ENCODE measurements at places on chromosomes 7 and 10.
A peak's percentile ranks its signal among the peaks of the same experiment; 100 is the strongest.

GRCh38 chr7:139041378-139042085 lies 5.7 kb upstream of the ZC3HAV1L start:
- DNase-seq, result no peak

- DNase-seq, result peak; percentile 37
Observed at GRCh38 chr7:66558660-66559465, 69.8 kb upstream of the KCTD7 start.

DNA sequence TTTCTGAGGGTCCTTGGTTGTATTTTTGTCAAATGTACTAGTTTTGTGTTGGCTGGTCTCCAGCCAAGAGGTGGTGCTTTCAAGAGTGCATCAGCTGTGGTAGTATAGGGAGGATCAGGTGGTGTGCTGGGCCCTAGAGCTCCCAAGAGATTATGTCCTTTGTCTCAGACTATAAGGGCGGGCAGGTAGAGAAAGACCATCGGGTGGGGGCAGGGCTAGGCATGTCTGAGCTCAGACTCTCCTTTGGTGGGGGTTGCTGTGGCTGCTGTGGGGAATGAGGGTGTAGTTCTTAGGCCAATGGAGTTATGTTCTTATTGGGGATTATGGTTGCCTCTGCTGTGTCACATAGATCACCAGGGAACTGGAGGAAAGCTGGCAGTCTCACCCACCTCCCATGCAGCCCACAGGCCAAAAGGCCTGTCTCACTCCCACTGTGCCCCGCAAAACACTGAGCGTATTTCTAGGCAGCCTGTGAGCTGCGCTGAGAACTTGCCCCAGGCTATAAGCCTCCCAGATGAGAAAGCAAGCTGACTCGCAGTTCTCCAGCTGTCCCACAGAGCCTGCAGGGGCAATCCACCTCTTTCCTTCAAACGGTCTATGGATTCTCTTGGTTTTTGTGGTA lies 1066.7 kb downstream of the GRM8 start:
- DNase-seq, result no peak

DNA sequence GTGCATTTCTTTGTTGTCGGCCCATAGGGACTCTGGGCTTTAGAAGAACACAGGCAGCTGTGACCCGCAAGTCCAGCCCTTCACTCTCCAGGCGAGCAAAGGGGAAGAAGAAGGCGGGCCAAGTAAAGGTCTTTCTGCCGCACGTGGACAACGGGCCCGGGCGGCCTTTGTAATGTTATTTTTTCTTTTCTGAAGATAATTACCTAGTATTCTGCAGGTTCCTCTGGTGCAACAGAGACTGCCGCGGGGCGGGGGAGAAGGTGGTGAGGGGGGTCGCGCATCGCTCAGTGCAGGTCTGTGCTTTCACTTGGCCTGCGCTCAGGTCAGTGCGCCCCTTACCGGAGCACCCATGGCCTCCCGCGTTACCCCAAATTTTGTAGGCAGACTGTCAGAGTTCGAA lies 7.1 kb upstream of the TBX20 start:
- no peak for DNase-seq

GRCh38 chr7:149819961-149820340 lies 18.2 kb upstream of the ZNF862 start:
- no peak for DNase-seq

DNA sequence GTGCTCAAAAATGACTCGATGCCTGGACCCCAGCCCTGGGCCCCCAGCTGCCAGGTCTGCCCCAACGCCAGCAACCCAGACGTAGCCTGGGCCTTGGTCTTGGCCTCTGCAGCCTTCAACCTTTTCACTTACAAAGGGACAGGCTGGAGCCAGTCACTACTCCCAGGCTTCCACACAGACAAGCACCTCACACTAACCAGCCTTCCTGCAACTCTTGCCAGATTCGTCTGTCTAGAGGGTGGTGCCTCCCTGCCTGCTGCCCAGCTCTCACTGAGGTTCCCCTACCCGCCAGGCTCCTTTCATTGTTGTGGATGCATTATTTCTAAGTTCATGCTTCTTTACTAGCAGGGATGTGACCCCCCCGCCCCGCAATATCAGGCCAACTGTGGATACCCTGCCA lies 56.3 kb downstream of the NUDCD3 start:
- DNase-seq, result no peak

- DNase-seq, result peak; percentile 17
Observed at GRCh38 chr7:69564454-69565417, 33.5 kb upstream of the AUTS2 start.

DNA sequence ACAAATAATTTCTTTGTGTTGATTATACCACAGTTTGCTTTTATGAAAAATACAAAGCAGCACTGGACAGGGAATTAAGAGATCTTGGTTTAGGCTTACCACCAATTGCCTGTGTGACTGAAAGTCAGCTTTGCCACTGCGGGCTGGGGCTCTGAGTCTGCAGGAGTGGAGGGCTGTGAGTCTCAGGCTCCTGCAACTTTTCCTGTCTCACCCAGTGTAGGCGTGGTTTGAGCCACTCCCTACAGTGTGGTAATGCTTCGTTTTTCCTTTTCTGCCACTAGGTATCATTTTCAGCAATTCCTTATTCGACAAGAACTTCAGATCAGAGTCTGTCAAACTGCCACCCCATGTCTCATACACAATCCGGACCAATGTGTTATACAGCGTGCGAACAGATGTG lies 180.6 kb downstream of the ABCA13 start:
- no peak for DNase-seq

DNA sequence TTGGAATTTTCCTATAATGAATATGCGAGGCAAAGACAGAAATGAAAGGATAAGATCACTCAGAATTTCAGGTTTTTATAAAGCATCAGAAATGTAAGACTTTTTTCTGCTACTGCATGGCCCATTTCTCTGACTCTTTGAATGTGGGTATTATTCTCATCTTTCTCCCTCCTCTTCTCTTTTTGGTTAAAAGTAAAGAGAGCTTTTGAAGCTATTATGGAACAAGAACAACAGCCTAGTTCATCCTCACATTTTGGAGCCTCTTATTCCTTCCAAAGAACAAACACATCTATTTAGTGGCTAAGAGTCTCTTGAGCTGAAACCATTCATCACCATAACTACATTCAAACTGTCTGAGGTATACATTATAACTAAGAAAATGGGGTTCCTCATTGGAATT lies 19.4 kb upstream of the ATRNL1 start:
- no peak for DNase-seq

DNA sequence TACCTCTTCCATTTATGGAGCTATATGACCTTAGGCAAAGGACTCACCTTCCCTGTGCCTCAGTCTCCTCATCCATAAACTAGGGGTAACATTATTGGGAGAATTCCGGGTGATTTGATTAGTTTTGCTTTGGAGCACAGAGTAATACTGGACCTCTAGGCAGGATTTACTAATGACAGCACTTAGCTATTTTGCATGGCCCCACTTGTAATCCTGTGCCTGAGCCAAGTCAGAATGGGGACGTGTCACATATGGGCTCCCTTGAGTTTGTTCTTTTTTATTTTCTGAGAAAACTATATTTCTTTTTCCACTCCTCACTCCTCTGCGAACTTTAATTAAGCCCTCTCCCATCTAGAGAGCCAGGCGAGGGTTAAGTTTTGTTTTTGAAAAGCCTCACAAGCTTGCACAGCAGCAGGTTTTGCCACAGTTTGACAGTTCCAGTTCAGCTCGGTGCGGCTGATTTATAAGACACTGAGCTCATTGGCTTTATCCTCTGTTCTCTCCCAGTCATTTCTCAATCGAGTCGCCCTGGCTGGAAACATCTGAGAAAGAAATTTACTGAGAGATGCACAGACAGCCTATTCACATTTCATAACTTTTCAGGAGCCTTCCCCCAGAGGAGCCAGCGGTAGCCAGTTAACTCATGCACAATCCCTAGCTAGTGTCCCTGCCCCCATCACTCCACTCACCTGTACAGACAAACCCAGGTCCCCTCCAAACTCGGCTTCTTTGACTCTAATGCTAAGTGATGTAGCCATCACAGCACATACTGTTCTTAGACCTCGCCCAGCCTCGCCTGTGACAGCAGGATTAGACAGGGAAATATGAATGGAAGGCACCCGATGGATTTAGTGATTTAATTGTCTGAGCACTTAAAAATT lies 441.9 kb upstream of the NPVF start:
- no peak for DNase-seq

GRCh38 chr10:17265468-17265867 lies 37.4 kb downstream of the VIM start:
- DNase-seq, result no peak

GRCh38 chr7:159112136-159113011 lies 32.3 kb downstream of the VIPR2 start:
- no peak for DNase-seq

DNA sequence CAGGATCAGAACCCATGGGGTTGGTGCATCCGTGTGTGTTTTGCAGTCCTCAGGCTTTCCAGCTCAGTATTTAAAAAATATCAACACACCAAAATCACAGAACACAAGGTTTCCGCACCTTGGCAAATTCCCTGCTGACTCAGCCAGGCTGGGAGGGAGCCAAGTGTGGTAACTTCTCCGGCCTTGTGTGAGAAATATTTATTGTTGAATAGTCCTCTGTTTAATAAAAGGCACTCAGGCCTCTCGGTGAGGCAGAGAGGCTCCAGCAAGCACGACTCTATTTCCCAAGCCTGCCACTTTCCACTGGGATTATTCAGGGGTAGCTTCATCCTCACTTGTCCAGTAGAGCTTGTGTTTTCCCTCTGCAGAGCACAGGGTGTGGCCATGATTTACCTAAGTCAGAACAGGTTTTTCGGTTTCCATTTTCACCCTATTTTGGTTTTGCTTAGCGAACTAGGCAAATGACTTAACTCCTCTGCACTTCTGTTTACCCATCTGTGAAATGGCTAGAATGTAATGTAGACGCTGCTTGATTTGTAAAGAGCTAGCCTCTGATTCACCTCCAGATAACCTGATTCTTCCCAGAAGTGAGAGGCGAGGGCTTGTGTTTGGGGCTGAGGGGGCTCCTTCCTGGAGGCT lies 13.0 kb upstream of the CHST15 start:
- no peak for DNase-seq

DNA sequence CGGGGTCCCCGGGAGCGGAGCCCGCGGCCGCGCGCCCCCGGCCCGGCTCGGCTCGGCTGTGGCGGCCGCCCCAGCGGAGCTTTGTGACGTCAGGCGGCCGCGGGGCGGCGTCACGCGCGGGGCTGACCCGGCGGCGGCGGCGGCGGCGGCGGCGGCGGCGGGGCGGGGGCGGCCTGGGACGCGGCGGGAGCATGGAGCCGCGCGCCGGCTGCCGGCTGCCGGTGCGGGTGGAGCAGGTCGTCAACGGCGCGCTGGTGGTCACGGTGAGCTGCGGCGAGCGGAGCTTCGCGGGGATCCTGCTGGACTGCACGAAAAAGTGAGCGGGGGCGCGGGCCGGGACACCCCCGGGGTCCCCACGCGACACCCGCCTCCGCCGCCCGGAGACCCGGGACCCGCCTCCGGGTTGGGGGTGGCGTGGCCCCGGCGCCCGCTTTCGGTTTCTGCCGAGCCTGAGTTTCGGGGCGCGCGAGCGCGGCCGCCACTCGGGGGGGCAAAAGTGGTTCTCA lies at the start of gene PWWP2B:
PWWP2B (plus strand) TSS at position 165 of the 506 bp plus-strand sequence; CDS start at position 192, 27 bp downstream.
- DNase-seq, result no peak

DNA sequence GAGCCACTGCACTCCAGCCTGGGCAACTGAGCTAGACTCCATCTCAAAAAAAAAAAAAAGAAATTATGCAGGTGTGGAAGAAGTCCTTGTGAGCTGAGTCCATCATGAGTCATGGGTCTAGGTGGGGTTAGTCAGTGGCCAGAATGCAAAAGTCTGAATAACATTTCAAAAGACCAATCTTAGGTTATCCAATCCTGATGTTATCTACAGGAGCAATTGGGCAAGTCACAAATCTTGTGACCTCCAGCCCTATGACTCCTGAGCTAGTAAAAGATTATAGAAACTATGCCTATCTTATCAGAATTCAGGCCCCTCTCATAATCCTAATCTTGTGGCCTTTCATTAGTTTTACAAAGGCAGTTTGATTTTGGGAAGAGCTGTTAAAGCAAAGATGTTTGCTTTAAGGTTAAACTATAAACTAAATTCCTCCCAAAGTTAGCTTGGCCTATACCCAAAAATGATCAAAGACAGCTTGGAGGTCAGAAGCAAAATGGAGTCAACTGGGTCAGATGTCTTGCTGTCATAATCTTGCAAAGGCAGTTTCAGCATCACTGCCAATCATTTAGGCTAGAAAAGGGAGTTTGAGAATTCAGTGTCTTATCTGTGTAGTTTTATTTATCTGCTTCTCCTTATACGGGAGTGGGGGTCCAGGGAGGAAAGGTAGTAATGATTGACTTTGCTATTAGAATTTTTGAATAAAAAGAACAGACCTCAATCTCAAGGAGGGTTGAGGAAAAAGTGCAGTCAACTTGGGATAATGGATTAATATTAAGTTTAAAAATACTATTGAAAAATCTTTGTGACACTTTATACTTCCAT lies 71.2 kb upstream of the TRIM24 start:
- DNase-seq, result no peak

DNA sequence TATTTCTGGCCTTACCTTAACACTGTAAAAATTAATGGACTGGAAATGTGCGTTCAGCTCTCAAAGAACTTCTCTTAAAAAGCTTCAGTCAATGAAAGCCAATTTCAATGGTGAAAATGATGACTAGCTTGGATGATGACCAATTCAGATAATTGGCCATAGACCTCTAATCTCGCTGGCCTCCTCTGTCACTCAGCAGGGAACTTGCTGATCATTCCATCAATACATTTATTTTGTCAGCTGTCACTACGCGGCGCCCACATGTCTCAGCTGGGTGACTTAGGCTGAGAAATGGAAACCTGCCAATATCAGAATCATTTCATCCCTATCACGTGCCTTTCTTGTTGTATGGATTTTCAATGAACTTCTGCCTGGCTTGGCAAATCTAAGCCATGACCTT lies 673.0 kb upstream of the AUTS2 start:
- DNase-seq, result no peak

- no peak for DNase-seq
Observed at GRCh38 chr10:20744821-20745220, 152.3 kb downstream of the NEBL start.

GRCh38 chr7:78605119-78605518 lies 806.5 kb downstream of the PHTF2 start:
- no peak for DNase-seq

DNA sequence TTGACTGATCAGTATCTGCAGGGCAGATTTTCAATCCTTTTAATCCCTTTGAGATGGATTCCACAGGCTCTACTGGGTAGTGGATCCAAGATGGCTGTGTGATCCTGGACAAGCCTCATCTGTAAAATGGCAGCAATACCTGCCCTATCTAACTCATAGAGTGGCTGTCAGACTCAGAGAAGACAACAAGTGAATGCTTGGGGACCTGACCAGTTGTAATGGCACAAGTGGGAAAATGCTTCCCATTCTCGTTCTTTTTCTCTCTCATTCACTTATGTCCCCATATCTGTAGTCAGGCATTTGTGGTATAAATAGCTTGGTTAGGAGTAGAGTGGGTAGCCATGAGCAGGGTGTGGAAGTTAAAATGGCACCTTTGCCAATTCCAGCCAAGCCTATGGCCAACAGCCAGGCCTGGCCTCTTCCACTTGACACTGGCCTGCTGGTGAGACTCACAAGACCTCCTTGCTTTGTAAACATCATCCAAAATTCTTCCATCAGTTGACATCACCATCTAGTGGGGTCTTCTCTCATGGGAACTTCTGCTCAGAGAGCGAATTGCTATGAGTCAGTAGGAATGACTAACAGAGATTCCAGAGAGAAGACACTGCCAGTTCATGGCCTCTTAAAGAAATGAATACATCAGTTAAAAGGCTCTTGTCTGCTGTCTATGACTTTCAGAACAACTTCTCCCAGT lies 150.1 kb downstream of the PLPP4 start:
- no peak for DNase-seq

All from amygdala (tissue), 56 donors.